Muscle of back (tissue), 13 donors: ENCODE measurements at places on chromosomes 1 and 21.

GRCh38 chr1:18899363-18900049, 2.8 kb downstream of the ALDH4A1 start:
- DNase-seq = no peak

GRCh38 chr21:37407719-37408420, 41.3 kb downstream of the DYRK1A start:
- DNase-seq = no peak

DNA sequence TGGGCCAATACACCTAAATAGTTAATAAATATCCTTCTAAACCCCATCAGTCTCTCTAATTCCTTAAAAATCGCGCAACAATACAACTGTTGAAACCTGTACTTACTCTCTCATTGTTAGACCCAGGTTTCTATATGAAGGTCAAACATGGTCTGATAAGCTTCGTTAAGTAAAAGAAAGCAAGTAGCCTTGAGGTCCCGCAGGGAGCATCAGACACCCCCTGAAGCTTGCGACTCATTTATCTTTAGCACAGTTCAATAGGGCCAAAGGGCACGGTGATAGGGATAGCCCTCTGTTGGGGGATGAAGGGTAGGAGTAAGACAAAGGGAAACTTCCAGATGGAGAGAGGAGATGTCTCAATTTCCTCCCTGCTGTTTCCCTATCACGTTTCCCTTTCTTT, 27.3 kb upstream of the THEM4 start:
- DNase-seq = no peak

DNA sequence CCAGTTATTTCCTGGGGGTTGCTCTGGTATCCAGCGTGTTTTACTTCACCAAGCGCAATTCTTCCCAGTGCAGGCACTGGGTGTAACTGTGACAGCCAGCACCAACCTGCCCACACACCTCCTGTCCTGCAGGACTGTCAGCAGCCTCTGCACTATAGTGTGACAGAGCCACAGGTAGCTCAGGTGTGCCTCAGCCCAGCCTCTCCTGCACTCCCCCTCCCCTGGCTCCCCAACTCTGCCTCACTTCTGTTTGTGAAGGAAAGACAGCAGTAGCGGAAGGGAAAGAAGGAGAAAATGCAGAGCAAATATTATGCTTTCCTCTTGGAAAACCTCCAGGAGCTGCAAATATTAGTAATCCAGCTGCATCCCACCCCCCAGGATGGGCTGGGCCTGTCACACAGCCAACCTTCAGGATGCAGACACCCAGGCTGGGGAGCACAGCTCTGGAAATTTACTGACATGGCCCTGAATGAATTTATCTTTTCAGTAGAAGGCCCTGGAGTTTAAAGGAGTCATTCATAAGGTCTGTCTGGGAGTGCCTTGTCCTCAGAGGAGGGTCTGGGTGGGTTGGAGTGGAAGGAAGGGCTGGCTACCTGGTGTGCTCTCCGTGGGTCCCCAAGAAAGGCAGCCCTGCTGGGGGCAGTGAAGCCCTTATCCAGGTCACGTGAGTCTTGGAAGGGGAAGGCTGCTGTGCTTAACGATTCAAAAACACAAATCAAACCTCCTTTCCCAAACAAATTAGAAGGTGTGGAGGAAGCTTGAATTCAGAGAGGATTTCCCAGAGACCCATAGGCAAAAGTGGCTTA, 20.9 kb downstream of the CAPN2 start:
- DNase-seq = peak; percentile 90

DNA sequence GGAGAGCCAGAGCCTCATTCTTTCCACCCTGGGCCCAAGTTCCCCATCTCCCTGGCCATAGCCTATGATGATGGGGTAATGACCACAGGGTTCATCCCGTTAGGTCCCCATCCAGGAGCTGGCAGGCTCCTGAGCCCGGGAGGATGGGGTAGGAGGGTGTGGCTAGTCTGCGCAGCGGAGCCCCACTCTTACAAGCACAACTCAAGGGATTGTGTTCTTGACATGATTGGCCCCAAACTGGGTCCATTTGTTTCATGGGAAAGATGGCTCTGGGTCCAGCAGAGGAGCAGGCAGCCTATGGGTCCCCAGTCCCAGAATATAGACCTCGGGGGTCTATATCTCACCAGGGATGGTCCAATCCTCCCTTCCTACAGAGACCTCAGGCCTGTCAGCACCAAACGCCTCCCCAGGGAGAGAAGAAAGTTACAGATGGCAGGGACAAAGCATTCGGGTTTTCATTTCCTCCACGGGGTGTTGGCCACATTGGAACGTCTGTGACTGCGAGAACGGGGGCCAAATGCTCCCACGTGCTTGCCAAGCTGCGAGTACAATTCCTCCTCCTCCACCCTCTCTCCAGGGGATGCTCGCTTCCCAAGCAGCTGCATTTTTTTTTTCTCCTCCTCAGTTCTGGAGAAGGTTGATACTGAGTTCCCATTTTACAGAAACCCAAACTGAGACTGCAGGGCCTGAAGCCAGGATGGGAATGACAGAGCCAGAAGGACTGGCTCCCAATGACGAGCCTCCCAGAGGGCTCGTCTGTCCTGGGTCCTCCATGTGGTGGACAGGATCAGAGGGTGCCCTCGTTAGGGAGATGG, 71.0 kb downstream of the DHRS3 start:
- DNase-seq = no peak

- DNase-seq = no peak
These were observed 14.1 kb downstream of the CNR2 start for GRCh38 chr1:23899070-23899469.

- peak; percentile 45 for DNase-seq
These were observed 30.0 kb upstream of the ACP6 start for GRCh38 chr1:147700042-147701006.

GRCh38 chr1:2866422-2867086, 65.1 kb upstream of the TTC34 start:
- no peak for DNase-seq

DNA sequence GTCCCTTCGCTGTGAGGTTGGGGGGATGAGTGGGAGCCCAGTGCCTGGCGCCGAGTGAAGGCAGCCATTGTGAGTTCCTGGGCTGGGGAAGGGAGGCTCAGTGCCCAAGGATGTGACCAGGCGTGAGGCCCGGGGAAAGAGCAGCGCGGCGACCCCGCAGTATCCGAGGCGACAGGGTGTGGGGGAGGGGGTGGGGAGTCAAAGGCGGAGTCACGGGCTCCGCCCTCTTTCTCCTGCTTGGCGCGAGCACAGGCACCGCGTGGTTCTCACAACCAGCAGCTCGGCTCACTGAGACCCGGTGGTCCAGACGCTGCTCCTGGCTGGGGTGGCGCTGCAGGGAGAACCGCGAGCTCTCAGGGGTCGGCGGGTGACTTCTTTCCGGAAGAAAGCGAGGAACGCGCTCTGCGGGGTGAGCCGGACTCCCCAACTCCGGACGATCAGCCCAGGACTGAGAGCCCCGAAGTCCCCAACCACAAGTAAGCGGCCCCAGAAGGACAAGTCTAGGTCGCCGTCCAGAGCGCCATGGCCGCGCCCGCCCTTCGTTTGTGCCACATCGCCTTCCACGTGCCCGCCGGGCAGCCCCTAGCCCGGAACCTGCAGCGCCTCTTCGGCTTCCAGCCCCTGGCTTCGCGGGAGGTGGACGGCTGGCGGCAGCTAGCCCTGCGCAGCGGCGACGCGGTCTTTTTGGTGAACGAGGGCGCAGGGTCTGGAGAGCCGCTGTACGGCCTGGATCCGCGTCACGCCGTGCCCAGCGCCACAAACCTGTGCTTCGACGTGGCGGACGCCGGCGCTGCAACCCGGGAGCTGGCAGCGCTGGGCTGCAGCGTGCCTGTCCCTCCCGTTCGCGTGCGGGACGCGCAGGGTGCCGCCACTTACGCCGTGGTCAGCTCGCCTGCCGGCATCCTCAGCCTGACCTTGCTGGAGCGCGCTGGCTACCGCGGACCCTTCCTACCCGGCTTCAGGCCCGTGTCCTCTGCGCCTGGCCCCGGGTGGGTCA, at the start of gene HPDL:
TSS of gene HPDL (plus strand) at position 269 of the 997 bp plus-strand sequence. CDS start at position 523, 254 bp downstream.
- peak; percentile 90 for DNase-seq

DNA sequence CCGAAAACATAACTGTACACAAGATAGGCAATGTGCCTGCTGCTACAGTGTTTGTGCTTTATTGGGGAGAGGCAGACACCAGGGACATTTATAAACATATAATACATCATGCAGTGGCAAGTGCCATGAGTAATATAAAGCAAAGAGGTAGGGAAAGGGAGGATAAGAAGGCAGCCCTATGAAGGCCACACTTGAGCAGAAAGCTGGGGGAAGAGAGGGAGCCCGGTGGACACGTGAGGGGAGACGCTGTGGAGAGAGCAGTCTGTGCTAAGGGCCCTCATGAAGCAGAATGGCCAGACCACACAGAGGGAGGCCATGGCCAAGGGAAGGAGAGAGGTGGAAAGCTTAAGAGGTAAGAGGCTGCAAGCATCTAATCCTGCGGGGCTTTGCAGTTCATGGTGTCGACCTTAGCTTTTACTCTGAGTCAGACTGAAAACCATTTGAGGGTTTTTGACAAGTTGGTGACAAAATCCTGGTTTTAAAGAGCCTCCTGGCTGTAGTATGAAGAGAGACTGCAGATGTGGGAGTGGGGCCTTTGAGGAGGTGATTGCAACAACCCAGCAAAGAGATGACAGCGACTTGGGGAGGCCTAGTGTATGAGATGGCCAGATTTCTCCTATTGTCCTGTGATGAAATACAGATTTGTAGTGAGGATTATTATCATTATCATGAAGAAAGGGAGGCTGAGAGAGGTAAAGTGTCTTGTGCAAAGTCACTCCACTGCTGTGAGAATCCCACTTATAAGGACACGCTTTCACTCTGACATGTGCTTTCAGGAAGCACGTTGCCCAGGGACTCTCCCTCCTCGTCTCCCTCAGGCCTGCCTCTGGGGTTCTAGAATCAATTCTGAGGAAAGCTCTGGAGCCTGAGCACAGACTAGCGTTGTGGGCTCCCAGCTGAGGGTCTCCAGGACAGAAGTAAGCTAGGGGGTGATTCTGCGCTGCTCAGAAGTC, 192.9 kb downstream of the RHOU start:
- no peak for DNase-seq

DNA sequence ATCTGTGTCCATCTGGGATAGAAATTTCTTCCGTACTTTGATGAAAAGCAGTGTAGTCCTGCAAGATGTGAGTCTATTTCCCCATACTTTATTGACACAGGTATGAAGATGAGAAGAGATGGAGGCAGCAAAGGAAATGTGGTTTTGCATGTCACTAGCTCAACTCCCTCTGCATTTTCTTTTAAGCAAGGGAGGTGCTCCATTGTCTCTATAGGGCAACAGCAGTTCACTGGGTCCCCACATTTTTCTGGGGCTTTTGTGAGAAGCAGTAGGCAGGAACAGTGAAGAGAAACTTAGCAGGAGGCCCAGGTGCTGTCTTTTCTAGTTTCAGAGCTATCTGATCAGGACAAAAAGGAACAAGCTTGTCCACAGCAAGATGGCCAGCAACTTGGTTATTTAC, 37.1 kb downstream of the C21orf91 start:
- no peak for DNase-seq

DNA sequence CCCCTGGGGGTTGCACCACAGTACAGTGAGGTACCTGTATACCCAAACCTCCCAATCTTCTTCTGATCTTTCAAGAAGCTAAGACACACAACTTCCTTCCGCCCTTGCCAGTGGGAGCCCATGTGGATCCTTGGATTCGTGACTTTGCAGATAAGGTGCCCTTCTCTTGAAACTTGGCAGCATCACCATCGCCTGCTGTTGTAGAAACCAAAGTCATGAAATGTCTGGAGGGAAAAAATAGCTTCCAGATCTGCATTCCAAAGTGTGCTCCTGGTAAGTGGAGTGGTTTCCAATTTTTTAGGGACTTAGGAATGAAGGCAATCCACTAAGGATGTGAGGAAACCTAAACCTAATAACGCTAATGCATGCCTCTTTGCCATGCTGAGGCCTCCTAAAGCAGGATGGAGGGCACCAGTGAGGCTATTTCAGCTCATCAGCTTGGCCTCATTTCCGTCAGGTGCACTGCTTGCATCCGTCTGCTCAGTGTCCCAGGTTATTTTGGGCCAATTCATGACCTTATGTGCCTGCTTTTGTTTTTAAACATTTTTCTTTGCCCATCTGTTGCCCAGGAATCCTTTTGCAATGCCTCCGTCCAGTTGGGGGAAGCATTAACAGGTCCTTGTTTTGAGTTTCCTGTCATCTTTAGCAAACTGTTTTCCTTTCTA, 8.2 kb upstream of the EFHD2 start:
- DNase-seq = no peak

- no peak for DNase-seq
These were observed 117.4 kb downstream of the CRYAA start for GRCh38 chr21:43286196-43286595.

DNA sequence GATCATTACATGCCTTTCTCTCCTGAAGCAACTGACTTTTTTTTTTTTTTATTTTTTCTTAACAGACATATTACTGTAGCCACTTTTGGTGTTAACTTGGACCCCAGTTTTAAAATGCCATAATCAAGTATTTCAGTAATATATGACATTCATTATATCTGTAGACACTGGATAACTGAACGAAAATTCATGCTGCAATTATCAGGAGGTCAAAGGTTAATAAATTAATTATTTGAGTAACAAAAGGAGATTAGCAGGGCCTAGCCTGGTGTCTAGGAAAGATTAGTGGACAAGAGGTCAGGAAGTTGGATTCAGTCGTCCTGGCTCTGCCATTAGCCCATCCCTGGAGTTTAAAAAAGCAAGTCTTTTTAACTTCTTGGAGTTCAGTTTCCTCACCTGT, 168.1 kb downstream of the TGFBR3 start:
- DNase-seq = no peak

DNA sequence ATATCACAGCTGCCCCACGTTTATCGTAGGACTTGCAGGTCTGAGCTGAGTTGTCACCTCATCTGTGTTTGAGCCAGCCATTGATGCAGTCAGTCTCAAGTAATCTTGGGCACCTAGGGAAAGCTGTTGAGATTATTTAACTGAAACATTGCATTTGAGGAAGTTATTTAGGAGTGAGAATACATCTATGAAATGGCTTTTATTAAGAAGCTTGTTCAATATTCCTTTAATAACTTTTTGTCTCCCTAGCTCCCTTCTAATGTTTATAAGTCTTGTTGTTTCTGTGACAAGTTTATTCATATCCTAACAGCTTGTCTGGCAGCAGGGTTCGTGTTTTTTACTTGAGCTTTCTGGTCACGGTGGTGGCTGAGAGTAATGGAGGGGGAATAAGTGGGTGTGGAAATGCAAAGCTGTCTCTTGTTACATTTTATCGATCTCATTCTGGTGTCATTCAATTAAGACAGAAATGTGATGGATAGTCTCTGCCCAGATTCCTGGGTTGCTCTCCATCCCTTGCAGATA, 555.9 kb downstream of the USP25 start:
- no peak for DNase-seq

DNA sequence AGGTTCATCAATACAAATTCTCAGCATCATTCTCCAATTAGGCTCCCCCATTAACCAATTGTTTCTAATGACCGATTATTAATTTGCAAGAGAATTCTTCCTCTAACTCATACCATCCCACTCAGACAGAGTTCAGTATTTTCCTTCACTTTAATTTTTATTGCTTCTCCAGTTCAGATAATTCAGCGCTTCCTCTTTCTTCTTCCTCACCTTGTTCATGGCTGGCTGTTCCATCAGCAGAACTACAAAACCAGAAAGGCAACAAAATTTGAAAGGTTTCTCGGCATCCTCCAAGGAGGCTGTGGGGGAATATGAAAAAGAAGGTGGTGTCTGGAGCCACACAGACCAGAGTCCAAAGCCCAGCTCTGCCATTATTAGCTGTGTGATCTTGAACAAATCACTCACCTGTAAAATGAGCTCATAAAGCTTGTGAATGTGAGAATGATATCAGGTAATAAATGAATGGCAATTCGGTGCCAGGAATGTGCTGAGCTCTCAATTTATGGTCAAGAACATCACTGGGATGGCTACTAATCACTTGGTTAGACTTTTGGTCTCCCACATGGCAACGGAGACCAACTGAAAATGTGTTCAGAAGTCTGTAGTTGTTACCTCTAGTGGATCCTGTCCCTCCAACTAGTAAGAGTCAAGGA, 11.7 kb upstream of the ZNF436 start:
- no peak for DNase-seq

GRCh38 chr1:4121834-4122512, 221.9 kb upstream of the C1orf174 start:
- DNase-seq = no peak
